Activated CD8-positive, alpha-beta memory T cell treated with anti-CD3 and anti-CD28 coated beads, Interleukin-2, amount 50 U/mL, for 48 hours (primary cell): ENCODE measurements at places on chromosomes 2 and 18.

DNA sequence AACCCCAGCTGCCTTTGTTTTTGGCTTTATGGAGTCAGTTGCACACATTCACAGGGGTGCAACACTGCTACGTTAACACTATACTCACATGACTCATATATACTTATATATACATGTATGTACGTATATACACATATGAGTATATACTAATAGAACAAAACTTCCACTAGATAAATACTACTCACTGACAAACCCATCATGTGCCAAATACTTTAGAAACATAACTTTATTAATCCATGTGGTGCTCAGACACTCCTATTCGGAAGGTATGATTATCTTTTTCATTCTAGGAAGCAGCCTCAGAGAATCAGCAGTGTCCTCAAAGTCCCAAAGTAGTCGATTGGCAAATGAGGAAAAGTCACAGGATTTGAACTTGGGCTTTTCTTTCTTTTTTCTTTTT is 7.9 kb downstream of the PMAIP1 start:
- peak; percentile 12 for DNase-seq

GRCh38 chr2:7730449-7730848 is 813.2 kb downstream of the RNF144A start:
- DNase-seq: no peak

- no peak for DNase-seq
These were observed 112.8 kb upstream of the MAP4K3 start for GRCh38 chr2:39549718-39550464.

- no peak for DNase-seq
These were observed 50.4 kb downstream of the LDLRAD4 start for GRCh38 chr18:13269013-13269280.

DNA sequence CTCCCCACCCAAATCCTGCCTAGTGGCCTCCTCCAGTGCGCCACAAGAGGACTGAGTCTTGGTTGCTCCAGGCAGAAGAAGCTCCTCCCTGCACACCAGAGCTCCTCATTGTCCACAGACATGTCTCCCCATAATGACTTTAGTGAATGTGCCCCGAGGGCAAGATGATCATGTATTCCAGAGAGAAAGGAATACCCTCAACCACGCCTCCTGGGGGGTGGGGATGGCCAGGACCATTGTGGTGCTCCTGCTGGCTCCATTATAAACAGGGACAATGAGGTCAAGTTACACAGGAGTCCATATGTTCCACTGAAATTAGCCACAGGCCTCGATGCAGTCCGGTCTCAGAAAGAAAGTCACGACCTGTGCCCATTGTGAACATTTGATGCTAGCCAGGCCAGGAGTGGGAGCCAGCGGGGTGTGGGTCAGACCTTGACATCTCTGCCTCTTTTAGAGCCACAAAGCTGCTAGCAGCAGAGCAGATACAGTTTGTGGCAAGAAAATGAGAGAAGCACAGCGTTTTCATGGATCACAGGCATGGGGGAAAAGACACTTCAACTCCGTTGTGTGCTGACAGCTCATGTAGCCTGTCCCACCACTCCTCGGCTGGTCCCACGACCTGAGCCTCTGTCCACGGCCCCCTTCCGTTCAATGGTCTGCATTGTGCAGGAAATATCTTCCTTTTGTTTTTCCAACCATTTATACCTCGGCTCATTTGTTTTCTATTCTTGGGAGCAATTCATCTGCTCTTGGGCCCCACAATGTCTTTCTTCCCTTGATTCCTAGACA is 70.7 kb upstream of the FZD7 start:
- no peak for DNase-seq
